NCI-H446 (cell line): ENCODE measurements at places on chromosomes 2 and 18.

- DNase-seq, result no peak
Measured at GRCh38 chr2:35651688-35652323, 703.8 kb upstream of the CRIM1 start.

GRCh38 chr2:23904692-23905091 lies 22.2 kb downstream of the ATAD2B start:
- DNase-seq, result no peak

DNA sequence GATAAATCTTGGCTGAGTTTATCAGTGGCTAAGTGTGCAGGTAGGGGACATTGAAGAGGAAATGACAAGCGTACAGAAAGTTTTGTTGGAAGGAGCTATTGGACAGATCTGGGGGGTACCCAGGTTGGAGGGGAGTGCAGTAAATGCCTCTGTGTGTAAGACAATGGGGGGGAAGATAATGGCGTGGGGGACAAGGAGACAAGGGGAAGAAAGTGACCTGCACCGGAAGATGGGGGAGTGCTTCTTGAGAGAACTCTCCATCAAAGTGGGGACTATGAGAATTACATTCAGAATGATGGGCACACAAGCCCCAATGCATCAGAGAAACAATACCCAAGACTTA lies 190.0 kb downstream of the ALPK2 start:
- DNase-seq, result no peak

GRCh38 chr18:46461993-46462392 lies 195.0 kb downstream of the LOXHD1 start:
- DNase-seq, result no peak

- DNase-seq, result no peak
Measured at GRCh38 chr2:204575463-204575862, 30.2 kb downstream of the PARD3B start.

GRCh38 chr2:56309626-56310170 lies 125.9 kb downstream of the CCDC85A start:
- DNase-seq, result peak; percentile 52
